HTR-8/SVneo (cell line): ENCODE measurements at places on chromosomes 12 and 14.
A peak's percentile ranks its signal among the peaks of the same experiment; 100 is the strongest.

GRCh38 chr14:77961847-77962580 is 162.1 kb downstream of the ADCK1 start:
- DNase-seq = no peak

DNA sequence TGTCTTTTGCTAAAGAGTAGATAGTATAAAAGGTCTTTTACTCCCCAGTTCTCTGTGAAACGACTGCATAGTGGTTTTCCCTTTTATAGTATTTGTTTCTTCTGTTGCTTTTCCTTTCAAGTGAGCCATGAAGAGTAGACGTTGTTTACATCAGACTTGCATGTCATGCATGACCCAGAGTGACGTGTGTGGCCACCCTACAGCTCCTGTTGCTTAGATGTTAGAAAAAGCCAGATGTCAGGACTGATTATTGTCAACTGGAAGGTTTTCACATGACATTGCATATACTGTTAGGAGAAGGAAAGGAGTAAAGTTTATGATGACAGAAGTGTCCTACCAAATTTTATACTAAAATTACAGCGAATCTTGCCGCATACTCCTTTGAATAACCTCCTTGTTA is 1.3 kb upstream of the RD3L start:
- DNase-seq = no peak

DNA sequence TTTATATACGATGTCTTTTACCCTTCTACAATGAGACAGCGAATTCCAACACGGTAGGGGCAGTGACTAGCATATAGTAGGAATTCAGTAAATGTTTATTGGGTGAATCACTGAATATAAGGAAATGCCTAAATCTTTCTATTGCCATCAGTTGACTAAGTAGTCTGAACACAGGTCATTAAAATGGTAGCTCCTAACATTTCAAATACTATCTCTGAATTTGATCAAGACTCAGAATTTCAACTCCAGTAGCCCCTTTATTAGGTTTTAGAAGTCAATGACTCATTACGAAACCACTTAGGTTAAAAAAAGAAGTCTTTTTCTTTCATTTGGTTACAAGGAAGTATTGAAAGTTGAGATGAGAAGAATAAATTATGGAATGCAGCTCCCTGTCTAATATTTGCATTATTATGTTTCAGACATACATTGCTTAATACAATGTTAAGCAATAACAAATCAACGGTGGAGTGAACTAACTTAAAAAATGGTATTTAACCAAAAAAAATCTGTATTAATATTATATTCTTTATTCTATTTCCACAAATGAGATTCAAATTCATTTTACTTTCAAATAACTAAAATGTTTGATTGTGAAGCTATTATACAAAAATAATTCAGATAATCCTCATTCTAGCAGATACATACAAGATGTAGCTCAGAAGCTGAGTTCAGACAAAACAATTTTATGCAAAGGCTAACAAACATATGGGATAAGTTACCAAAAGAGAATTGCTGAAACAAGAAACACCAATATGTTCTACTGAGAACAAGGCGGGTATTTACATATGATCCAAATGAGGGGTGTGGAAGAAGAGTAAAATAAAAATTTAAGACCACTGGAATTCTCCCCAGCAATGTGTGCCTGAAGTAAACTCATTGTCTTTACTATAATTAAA is 302.7 kb downstream of the CEP128 start:
- DNase-seq = peak; percentile 62

GRCh38 chr14:89572596-89573398 is 155.8 kb upstream of the FOXN3 start:
- no peak for DNase-seq

DNA sequence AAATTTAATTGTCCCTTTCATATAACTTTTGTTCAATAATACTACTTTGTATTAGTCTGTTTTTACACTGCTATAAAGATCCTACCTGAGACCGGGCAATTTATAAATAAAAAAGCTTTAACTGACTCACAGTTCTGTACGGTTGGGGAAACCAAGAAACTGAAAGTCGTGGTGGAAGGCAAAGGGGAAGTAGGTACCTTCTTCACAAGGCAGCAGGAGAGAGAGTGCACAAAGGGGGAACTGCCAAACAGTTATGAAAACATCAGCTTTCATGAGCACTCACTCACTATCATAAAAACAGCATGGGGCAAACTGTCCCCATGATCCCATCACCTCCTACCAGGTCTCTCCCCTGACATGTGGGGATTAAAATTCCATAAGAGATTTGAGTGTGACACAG is 1069.0 kb downstream of the FSCB start:
- DNase-seq = no peak

GRCh38 chr14:58280954-58281787 is 17.2 kb upstream of the ARID4A start:
- DNase-seq = peak; percentile 96

- no peak for DNase-seq
Observed at GRCh38 chr14:56379956-56380355, 199.6 kb upstream of the TMEM260 start.

DNA sequence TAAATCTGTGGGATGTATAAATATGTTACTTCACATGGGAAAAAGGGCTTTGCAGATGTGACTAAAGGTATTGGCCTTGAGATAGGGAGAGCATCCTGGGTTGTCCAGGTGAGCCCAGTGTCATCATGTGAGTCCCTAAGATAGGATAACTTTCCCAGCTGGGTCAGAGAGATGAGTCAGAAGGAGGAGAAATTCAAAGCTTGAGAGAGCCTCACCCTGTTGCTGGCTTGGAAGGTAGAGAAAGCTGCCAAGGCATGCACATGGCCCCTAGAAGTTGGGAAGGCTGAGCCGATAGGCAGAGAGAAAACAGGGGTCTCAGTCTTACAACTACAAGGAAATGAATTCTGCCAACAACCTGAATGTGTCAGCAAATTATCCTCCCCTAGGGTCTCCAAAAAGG is 213.0 kb downstream of the ADGRD1 start:
- no peak for DNase-seq

DNA sequence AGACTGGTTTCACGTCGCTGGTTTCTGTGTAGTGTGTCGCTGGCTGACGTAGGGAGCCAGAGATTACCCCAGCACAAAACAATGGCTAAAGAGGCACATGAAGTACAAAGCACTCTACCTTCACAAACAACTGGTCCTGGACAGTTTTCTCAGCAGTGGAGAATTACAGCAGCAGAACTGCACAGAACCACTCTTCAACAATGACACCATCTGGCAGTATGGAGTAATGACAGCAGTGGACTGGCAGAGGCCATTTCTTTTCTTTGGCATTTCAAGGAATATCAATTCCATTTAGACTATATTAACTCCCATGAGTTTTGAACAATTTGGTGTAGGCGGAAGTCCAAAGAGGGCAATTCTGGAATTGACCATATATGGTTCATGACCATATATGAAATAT is 1074.1 kb downstream of the AACS start:
- DNase-seq = no peak

DNA sequence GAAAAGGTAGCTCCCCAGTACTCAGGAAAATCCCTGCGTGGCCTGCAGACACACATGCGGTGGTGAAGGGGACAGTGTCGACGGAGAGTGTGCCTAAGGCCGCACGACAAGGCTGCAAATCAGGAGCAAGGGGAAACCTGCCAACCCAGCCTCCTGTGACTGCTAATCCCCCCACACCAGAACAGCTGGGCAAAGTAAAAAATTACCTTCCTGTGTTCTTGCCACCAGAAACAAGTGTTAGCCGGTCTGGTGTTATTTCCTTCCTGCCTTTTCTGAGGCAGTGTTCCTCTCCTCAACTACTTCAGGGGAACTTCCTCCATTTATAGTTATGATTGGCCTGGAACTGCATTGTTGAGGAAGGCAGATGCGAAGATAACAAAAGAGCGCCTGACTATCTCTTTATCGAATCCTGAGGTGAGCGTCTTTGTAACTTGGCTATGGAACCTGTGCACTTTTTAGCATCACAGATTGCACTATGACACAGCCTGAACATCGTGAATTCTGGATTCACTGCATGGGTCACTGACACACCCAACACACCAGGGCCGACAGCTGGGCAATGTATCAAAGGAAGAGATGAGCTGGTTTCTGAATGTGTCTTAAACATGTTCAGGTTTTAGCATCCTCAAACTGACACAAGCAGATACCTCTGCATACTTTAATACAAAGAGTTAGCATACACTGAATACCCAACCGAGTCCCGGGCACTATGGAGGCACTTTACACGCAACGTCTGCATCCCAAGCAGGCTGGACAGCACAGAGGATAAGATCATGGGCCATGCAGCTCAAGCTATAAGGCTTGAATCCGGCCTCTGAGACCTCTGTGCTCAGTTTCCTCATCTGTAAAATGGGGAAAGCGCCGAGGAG is 28.9 kb downstream of the SLC15A4 start:
- DNase-seq = no peak

DNA sequence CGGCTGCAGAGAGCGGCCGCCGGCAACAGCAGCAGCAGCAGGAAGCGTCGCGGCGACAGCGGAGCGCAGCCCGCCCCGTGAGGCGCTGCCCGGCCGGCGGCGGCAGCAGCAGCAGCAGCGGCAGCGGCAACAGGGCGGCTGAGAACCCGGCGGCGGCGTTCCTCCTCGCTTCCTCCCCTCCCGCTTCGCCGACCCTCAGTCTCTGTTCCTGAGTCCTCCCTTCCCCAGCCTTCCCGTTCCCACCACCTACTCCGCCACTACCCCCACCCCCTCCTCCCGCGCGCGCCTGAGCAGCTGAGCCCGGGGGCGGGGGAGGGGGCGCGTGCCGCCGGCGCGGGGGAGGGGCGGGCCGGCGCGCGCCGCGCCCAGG is 310 bp downstream of the BICDL1 start:
- DNase-seq = no peak

- no peak for DNase-seq
Observed at GRCh38 chr14:92903359-92903758, 19.6 kb upstream of the CHGA start.

- DNase-seq = no peak
Observed at GRCh38 chr12:22190-22529, 44.4 kb upstream of the IQSEC3 start.

DNA sequence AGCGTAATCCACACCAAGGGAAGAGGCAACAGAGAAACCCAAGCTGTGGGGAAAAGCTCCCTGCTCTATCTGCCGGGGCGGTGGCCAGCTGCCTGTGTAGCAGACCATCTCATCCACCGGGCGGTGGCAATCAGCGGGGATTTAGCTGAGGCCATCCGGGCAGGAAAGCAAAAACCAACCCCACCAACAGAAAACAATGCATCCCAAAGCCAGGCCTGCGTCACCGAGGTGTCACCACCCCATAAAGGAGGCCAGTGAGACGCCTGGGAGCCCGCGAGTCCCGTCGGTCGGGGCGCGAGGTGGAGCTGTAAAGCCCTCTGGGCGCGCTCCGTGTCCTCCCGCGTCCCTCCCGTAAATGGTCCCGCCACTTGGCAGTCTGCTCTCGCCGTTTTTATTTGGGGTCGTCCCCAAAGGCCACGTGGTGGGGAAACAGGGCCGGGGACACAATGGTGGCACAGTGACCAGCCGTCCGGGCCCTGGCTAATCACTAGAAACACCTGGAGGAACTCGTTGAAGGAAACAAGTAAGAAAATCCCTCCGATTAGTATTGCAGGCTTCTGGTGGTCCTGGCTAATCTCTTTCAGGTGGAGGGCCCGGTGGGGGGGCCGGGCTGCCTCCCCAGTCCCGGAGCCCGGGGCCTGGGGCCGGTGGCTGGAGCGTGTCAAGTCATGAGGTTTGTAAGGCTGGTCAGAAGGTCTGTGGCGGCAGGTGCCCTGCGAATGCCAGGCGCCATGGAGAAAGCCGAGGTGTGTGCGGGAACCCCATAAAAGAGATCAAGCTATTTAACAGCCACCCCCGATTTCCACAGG is 94.7 kb upstream of the GSC start:
- no peak for DNase-seq

DNA sequence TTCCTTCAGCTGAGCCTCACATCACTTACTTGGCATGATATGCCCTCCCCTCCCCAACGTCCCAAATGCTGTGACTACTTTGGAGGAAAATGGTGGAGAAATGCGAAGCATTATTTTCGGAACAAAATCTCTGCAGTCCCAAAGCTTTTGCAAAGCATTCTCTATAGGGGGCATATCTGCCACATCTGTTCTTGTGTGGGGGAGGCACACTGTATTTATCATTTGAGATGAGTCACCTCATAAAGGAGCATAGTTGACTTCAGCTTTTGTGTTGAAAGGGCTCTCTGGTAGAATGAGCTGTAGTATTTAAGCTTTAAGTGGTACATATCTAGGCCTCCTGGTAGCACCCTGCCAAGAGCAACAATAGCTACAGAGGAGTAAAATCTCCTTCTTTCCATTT is 447.5 kb downstream of the ADAMTS20 start:
- DNase-seq = peak; percentile 4

DNA sequence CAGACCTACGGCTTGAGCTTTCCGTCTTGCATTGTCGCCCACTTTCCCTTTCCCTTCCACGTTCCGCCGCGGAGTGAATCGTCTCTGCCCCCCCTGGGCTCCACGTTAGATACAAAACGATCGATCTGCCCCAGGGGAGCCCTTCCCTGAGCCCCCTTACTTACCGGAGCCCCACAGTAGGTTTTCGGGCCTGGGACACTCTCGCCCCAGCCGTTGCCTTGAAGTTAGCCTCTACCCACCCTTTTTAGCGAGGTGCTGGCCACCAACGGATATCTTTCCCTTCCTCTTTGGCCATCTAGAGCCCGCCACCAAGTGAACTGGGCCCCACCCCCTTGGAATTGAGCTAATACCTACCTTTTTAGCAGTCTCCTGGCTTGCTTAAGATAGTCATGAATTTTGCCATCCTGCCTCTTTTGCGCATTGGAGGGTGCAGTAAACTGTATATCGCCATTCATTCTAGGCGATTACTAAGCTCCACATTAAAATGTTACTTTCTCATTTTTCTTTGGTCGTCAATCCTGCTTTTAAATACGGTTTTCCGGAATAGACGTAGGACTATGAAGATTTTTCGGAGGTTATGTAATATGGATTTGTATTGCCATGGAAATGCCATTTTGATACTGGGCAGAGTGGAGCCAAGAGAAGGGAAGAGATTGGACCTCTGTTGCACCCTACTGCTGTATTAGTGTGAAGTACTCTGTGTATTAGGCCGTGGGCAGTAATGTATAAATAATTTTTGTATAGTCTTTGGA is 764 bp downstream of the RBM25 start:
- peak; percentile 68 for DNase-seq

GRCh38 chr12:110193196-110193595 is 69.0 kb downstream of the IFT81 start:
- DNase-seq = no peak

- DNase-seq = no peak
Observed at GRCh38 chr12:67515679-67516340, 132.7 kb upstream of the DYRK2 start.
